ENCODE measurements at places on chromosomes 11 and 22.

DNA sequence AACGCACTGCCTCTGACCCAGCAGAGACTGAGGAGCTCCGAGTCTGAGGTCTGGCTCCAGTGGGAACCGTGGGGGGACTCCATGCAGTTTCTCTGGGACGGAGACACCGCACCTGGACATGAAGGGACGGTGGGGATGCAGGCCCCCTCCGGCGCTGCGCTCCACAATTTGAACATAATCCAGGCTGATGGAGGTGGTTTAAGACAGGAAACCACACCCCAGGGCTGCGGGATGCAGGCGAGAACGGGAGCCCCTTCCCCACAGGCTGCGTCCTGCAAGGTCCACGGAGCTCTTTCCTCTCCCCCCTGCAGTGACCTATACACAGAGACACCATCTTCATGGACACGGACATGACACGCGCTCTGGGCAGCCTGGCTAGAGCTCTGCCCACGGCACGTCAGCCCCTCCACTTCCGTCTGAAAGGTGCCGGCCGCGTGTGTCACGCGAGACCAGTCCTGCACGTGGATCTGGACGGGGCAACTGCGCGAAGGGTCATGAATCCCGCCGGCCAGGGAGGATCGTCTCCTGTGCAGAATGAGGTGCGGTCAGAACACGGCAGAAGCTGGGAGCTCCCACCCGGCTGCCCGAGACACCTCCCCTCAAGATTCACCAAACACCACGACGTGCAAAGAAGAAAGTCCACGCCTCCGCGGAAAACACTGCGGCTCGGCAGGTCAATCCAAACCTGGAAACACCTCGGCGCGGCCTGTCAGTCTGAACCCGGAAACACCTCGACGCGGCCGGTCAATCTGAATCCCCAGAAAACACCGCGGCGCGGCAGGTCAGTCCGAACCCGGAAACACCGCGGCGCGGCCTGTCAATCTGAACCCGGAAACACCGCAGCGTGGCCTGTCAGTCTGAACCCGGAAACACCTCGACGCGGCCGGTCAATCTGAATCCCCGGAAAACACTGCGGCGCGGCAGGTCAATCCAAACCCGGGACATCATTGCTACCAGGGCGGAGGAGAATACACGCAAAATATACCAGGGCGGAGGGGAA is 212.4 kb downstream of the BRD1 start:
- DNase-seq: no peak

DNA sequence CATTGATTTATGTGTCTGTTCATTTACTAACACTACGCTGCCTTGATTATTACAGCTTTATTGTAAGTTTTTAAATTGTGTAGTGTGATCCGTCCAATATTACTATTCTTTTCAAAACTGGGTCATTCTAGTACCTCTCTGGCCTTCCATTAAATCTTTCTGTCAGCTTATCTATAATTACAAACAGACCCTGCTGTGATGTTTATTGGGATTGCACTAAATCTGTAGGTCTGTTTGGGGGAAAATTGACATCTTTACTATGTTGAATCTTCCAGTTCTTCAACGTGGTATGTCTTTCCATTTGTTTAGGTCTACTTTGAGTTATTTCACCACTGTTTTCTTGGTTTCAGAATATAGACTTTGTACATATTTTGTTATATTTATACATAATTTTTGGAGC is 15.6 kb downstream of the CABIN1 start:
- no peak for DNase-seq

- DNase-seq: peak; percentile 86
These were observed 251.9 kb downstream of the ST3GAL4 start for GRCh38 chr11:126607374-126607773.

- no peak for DNase-seq
These were observed 153.8 kb upstream of the ZBED5 start for GRCh38 chr11:11011617-11012016.

- no peak for DNase-seq
These were observed 3.1 kb downstream of the MAPK8IP2 start for GRCh38 chr22:50603511-50604255.

DNA sequence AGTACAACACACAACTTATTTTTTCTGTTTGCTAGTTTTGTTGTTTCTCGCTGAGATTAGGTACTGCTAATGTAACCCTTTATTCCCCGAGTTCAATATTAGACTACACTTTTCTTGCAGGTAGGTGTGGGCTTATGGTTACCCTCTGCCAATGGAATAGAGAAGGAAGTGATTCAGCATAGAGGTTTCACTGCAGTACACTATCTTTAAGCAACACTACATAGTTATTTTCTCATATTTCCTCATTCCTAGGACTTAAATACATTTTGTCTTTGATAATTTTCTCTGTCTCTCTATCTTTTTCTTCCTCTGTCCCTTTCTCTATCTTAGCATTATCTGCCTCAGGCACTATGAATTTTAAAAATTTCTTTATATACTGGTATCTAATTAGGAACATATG is 791.0 kb downstream of the FAM181B start:
- no peak for DNase-seq

GRCh38 chr11:12285811-12286222 is 91.6 kb upstream of the PARVA start:
- no peak for DNase-seq

DNA sequence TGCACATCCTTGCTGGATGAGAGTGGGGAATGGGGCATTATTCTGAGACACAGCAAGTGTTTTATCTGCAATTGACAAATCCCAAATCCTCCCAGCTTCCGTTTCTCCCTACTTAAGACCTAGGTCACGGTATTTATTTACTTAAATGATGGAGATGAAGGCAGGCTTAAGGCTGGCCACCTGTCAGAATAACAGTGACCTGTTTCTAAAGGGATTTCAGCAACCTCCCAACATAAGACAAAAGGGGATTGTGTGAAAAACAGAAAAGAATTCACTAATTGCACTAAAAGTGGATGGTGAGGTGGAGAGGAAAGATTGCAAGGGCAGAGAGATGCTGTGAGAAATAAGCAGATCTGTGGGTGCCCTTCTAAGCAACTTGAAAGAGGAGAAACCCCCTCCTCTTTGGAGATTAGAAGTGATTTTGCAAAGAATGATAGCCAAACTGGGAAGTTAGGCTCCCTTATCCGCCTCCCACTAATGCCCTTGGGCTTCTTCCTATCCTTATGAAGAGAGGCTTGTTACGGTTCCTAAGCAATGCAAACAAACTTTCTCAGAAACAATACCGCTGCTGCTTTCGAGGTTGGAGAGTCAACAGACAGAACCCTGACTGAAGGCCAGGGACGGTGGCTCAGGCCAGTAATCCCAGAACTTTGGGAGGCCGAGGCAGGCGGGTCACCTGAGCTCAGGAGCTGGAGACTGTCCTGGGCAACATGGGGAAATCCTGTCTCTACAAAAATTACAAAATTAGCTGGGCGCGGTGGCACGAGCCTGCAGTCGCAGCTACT is 84.3 kb downstream of the ARL14EP start:
- peak; percentile 30 for DNase-seq

DNA sequence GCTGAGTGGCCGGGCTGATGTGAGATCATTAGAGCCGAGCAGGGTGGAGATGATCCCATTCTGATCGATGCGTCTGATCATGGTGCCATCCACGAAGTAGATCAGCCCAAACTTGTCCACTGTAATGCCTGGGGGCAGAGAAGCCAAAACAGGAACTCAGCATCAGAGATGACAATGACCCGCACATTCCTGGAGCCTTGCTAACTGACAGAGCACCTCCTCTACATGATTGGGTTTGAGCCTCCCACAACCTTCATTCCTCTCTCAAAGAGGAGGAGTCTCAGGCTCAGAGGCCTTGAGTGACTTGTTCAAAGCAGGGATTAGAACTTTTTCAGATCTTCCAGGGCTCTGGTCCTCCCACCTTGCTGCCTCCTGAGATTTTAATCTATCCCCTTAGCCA is 133.7 kb upstream of the NARS2 start:
- DNase-seq: no peak

GRCh38 chr11:94028436-94028835 is 7.3 kb downstream of the HEPHL1 start:
- DNase-seq: no peak

DNA sequence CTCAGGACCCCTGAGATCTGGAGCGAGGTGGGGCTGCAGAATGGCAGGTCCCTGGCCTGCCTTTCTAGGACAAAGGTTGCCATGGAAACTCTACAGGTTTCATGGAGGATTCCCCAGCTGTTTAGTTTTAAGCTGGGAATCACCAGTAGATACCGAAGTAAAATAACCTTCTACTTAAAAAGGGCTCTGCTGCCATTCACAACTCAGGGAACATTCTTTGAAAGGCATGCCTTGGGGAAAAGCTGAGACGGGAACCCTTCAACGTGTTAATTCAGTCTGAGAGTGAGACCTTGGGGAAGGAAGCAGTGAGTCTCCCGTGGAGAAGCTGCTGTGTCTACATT is 493.3 kb downstream of the BRD1 start:
- DNase-seq: peak; percentile 46

- peak; percentile 66 for DNase-seq
These were observed 116.3 kb downstream of the TIMP3 start for GRCh38 chr22:32917577-32918354.

DNA sequence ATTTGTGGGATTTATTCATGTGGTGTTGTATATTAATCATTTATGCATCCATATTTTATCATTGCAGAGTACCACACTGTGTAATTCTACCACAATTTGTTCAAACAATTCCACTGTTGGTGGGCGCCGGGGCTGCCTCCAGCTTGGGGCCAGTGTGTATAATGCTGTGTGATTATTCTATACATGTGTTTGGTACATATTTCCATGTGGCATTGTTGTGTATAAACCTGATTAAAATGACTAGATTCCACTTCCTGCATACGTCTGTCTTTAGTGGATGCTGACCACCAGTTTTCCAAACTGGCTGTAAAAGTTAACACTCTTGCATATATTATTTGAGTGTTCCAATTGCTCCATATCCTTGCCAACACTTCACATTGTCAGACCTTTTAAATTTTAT is 1213.8 kb downstream of the TBC1D22A start:
- no peak for DNase-seq

DNA sequence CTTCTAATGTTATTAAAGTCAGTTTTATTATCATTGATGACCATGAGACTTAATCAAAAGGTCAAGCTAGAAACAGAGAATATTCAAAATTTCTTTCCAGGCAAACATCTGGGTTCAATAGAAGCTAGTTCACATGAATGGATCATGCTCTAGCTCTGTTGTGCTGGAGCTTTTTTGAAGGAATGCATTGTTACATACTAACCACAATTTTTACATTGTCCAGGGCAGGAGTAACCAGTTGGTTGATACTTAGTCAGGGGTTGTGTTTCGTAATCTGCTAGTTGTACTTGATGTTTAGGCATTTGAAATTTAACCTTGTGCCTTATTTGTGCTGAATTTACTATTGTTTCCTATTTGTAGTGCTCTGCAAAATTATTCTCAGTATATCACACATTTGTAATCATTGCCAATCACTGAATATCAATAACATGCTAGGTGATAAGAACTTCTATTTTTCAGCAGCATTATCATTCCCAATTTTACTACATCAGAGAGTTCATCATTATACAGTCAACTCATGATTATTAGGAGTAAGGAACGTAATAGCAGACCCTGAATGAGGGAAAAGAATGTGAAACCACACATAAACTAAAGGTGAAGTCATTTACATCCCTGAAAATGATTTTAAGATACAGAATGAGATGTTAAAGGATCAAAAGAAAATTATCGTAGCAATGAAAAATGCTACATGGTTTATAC is 23.2 kb downstream of the NF2 start:
- no peak for DNase-seq

GRCh38 chr11:34640050-34640923 is 19.4 kb downstream of the EHF start:
- DNase-seq: no peak

DNA sequence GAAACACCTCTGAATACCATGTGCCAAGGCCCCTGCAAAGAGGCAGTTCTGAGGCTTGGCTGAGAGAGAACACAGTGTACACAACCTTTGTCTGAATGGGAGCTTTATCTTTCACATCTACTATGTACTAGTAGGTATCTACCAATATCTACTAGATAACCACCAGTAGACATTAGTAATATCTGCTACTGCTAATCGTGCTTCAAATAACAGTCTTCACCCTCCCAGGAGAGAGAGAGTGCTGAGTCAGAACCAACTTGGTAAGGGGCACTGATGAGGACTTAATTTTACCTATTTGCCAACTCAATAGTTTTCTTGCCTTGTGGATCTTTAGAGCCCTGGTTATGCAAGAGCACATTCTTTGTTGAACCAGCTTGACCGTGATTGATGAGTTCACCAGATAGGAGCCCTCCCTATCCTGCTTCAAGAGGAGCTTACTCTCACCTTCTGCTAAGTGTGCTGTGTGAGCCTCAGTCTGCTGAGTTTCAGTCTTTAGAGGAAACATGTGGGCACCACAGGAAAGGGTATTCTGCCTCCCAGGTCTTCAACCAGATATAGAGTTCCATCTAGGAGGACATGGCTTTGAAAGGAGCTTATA is 967.5 kb downstream of the NTM start:
- DNase-seq: no peak

DNA sequence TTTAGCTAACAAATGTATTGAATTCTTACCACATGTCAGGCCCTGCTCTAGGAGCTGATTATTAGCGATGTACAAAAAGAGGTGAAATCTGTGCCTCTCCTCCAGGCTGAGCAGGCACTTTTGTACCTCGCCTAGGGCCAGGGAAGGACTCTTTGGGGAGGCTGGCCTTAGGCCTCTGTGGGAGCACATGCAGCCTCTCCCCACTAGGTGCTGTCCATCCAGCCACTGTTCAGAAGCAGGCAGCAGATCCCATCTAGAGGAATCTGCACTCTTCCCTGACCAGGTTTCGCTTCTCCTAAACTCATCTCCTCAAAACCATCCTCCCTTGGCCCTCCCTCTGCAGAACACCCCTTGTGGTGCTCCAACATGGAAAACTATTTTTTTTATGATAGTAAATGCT is 51.9 kb upstream of the WT1 start:
- DNase-seq: no peak

GRCh38 chr11:122033193-122033592 is 82.8 kb downstream of the BLID start:
- no peak for DNase-seq

DNA sequence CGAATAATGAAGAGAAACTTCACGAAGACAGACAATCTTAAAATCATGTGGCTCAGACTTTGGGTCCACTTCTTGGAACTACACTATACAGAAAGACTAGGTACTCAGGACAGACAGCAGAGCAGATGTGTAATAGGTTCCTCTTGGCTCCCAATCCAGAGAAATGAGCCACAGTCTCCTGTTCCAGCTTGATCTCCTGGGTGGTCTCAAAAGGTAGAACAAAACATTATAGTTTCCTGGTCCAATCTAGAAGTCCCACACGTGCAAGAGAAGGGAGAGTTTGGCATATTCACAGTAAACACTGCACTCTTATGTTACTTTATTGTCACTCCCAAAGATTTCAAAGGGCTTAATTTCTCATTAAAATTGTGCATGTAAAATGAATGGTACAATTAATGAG is 134.5 kb upstream of the FIBIN start:
- no peak for DNase-seq

- no peak for DNase-seq
These were observed 939 bp upstream of the SH3BP1 start for GRCh38 chr22:37638391-37639069.

- DNase-seq: no peak
These were observed 60.3 kb upstream of the PRODH start for GRCh38 chr22:18996376-18996900.

GRCh38 chr11:13972043-13972910 is 9.8 kb downstream of the SPON1 start:
- no peak for DNase-seq

All from eye (tissue), 1 donor.